ENCODE measurements at places on chromosomes 7 and 10. TPM values are rescaled to one million over a fixed set of nuclear protein-coding genes. Genes with fewer than 3 reads are reported as not detected.

DNA sequence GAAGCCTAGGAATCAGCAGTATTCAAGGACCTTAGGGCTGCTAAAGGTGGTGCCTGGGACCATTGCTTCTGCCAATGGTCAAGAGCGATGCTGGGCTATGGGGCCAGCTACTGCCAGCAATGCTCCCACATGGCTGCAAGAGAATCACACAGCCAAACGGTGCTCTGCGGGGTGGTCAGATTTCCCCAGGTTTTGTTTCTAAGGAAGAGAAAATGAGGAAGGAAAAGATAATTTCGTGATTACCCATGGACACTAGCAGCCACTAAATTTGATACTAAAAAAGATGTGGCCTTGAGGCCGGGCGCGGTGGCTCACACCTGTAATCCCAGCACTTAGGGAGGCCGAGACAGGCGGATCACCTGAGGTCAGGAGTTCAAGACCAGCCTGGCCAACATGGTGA is 83.0 kb downstream of the LYZL2 start:
- DNase-seq, result no peak

GRCh38 chr7:28389504-28390395 is 22.6 kb upstream of the CREB5 start:
- DNase-seq, result peak; percentile 79

DNA sequence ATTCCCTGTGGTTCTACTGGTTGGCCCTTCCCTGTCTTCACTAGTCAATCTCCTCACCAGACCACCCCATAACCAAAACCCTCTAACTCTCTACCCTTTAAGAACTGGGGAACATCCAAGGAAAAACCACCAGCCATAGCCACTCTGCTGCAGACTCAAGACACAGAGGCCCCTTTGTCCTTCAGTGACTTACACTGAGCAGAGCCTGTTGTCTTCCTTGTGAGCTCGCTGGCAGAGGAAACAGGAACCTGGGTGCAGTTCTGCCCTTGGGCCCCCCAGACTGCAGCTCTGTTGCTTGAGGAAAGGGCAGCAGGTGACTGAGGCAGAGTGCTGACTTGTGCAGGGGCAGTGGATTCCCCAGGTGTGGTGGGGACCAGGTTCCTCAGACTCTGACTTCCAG is 30.6 kb downstream of the ZC3HAV1 start:
- DNase-seq, result no peak

DNA sequence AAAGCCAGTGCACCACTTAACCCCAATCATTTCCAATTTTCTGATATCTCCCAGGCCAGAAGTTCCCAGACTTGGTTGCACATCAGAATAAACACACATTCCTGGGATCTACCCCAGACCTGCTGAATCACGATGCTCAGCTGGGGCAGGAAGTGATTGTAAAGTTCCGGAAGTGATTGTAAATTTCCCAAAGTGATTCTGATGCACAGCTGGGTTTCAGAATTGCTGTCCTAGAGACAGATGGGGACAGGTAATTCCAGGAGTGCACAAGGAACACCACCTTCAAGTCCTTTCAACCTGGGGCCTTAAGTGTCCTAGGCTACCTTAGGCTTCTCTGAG is 104.2 kb upstream of the EEPD1 start:
- no peak for DNase-seq

GRCh38 chr10:7230951-7231350 is 179.9 kb downstream of the SFMBT2 start:
- no peak for DNase-seq

DNA sequence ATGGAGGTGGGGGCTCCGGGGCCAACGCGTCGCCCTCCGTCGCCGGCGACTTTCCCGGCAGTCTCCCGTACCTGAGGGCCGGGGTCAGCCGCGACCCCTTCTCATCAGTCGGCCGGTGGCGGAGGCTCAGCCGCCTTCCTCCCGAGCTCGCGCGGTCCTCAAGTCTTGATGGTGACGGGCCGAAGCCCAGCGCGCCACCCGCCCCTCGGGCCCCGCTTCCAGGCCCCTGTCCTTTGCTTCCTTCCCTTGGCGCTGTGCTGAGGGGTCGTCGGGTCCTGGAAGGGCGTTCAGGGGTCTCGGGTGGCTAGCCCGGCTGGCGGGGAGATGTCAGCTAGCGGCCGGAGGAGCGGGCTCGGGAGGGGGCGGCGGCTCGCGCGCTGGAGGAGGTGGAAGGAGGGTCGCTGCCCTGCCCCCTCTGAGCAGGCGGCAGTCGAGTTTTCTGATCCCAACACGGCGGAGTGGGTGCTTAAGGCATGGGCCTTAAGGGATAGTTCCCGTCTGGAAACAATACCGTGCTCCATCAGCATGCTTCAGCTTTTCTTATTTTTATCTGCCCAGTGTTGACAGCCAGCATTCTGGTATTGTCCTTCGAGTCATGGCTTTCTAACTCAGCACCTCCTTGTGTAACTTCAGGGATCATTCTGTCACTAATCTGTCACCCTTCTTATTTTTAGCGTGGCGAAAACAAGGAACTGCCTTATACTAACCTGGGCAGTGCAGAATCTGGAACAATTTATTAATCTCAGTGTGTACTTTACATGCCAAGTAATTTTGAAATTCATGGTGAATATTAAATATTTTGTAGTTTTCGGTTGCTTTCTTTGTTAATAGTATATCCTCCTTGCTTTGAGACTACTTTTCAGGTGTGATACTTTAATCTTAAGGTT is 748 bp downstream of the PHTF2 start:
- peak; percentile 48 for DNase-seq

- DNase-seq, result peak; percentile 54
Measured at GRCh38 chr10:79023240-79024162, 45.3 kb upstream of the ZMIZ1 start.

DNA sequence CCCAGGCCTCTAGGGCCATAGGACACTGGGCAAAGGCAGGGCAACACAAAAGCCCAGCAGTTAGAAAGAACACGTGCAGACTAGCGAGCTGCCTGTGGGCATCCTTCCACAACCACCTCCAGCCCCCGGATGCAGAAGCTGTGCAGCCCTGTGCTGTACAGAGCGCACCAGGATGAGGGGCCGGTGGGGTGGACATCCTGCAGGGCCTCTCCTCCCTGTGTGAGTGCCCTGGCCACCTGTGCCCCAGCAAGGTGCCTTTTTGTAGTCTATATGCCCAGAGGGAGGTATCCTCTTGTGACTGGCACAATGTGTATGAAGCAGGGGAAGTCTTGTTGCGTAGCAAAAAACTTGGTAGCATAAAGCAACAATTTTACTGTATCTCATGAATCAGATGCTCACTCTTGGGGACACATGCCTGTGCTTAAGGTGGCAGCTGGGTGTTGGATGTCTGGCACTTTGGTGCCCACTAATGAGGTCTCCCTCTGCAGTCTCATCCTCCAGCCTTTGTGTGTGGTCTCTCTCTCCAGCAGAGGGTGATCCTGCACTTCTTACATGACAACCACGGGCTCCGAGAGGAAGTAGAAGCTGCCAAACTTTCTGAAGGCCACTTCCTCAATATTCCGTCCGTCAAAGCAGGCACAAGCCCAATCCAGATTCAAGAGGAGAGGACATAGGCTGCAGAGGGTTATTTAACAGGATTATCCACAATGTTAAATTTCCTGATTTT is 8.7 kb downstream of the NCAPG2 start:
- DNase-seq, result peak; percentile 72

GRCh38 chr7:102063690-102064180 is 222.9 kb upstream of the SH2B2 start:
- peak; percentile 40 for DNase-seq

Gene WDFY4
- polyA plus RNA-seq, result 2.0 TPM

Gene NUTM2E
- polyA plus RNA-seq, result 0.42 TPM

Gene ITPRID1
- 0.46 TPM for polyA plus RNA-seq

Gene ADCY1
- polyA plus RNA-seq, result 15.9 TPM

Gene KCNIP2
- 3.1 TPM for polyA plus RNA-seq

Gene DNAJC12
- 9.7 TPM for polyA plus RNA-seq

Gene SPAM1
- not detected for polyA plus RNA-seq

Gene CTAGE15
- polyA plus RNA-seq, result not detected

Gene HOXA10
- 15.8 TPM for polyA plus RNA-seq

Gene CFAP46
- polyA plus RNA-seq, result 0.27 TPM
